ENCODE measurements at places on chromosomes 5 and 9.

DNA sequence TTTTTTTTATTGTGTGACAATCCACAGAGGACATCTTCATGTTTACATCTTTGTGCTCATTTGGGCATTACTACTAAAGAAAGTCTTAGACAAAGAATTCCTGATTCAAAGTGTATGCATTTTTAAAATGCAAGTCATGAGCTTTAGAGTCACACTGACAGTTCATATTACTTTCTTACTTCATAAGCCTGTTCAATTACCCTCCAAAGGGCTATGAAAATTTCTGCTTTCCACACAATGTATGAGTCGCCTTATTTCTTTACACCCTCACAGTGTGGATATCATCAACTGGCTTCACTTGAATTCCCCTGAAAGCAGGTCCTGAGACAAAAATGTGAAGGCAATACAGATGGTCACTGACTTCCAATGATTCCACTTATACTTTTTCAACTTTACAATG lies 280.4 kb upstream of the PTGER4 start:
- no peak for DNase-seq

GRCh38 chr9:14750821-14751220 lies 28.3 kb upstream of the CER1 start:
- DNase-seq: no peak

GRCh38 chr5:11239261-11240015 lies 478.4 kb upstream of the DAP start:
- DNase-seq: no peak

- DNase-seq: no peak
Measured at GRCh38 chr9:77908293-77908692, 123.3 kb downstream of the GNAQ start.

- no peak for DNase-seq
Measured at GRCh38 chr5:165460911-165461310, 1955.5 kb downstream of the MAT2B start.

Data from cortex of kidney (tissue), 1 donor.